Activated naive CD8-positive, alpha-beta T cell treated with anti-CD3 and anti-CD28 coated beads, Interleukin-2, amount 10 ng/mL, durations not matched to agents 7 days and 5 days (primary cell): ENCODE measurements at places on chromosomes 2 and 18.

DNA sequence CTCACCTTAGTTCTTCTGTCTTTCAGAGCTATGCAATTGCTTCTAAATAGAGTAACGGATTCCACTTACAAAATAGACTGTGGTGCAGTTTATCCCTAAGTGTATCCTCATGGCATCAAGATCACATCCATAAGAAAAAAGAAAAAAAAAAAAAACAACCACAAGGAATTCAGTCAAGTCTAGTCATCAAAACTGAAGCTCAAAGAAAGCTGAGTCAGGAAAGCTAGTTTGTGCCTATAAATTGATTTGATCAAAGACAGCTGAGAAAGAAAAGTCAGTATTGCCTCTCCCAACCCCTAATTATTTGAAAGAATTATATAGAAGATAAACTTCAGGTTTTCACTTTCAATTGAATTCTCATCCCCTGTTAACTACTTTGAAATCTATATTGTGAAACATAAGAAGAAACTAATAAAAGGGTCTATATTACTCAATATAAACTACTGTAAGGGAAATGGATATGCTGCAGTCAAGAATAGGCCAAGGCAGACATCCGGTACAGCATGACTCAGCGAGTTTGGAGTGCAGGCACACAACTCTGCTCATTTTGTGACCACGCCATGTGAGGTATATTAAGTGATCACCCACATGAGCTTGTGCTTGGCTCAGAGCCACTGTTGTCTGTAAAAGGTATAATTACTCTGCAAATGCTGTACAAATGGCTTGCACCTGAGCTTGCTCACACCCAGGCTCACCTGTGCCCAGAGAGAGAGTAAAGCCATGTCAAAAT is 568.1 kb upstream of the CRIM1 start:
- no peak for DNase-seq

GRCh38 chr2:128105072-128105471 is 14.1 kb downstream of the UGGT1 start:
- no peak for DNase-seq

- no peak for DNase-seq
Measured at GRCh38 chr18:42068030-42068429, 113.0 kb downstream of the PIK3C3 start.

GRCh38 chr2:43074592-43075053 is 151.8 kb downstream of the ZFP36L2 start:
- DNase-seq: no peak

DNA sequence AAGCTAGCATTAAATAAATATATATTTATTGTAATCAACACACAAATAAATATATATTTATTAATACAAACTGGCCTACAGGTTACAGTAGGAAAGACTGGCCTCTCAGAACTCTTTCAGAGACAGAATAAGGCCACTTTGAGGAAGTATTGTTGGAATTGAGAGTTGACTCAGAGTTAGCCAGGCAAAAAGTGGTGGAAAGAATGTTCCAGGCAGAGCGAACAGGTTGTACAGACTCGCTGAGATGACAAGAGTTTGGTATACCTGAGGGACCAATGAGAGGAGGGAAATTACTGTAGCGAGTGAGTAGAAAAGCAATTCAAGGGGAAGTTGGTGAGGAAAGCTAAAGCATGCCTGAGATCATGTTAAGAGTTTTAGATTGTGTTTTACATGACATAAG is 19.0 kb upstream of the XDH start:
- no peak for DNase-seq

GRCh38 chr2:241050624-241051577 is 51.2 kb downstream of the MTERF4 start:
- no peak for DNase-seq

GRCh38 chr2:58700591-58700990 is 459.5 kb upstream of the FANCL start:
- DNase-seq: no peak

GRCh38 chr2:121360566-121361300 is 75.7 kb upstream of the TFCP2L1 start:
- DNase-seq: no peak

GRCh38 chr2:101047075-101047766 is 45.1 kb downstream of the RPL31 start:
- no peak for DNase-seq

GRCh38 chr2:157933160-157933920 is 57.2 kb upstream of the ACVR1 start:
- DNase-seq: no peak

- DNase-seq: no peak
Measured at GRCh38 chr2:164617466-164617865, 3.8 kb downstream of the GRB14 start.

DNA sequence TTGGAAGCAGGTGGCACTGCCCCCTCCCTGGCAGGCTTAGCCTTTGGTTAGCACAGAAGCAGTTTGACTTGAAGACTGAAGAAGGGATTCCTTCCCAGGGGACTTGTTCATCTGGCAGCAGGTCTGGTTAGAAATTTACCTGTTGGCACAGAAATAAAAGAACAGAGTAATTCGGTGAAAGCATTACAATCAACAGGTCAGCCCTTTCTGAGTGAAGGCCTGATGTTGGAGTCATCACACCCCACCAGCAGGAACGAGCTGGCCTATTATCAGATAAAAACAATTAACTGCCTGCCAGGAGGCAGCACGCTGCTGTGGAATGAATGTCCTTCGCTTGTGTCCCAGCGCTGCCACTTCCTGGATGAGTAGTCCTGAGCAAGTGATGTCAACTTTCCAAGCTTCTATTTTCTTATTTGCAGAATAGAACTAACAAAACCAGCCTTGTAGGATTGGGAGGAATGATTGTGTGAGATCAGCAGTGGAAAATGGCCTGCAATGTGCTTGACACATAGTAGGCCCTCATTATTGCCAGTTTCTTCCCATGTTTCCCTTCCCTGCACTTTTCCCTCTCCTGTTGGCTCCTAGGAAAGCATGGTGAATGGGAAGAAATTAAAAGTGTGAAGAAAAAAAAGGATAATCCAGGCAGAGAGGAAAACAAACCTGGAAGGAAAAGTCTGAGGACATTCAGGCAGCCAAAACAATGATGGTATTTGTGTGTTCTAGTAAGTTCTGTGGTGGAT is 29.0 kb downstream of the LGALSL start:
- DNase-seq: no peak

GRCh38 chr2:69272803-69273471 is 114.1 kb downstream of the GFPT1 start:
- DNase-seq: no peak

- no peak for DNase-seq
Measured at GRCh38 chr2:226693521-226693920, 106.1 kb downstream of the IRS1 start.

DNA sequence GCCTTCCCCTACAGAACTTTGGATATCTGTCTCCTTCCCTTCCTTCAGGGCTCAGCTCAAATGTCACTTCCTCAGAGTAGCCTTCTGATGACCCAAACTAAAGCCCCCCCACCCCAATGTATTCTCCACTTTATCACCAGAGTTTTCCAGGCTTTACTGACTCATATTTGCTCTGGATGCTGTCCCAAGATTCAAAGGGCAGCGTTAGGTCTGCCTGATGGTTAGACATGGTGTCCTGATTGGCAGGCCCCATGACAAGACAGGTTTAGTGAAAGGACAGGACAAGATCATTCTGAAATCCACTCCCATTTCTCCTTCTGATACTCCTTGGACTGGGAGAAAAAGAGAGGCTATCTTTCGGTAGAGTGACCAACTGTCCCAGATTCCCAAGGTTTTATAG is 22.6 kb upstream of the RPIA start:
- no peak for DNase-seq

GRCh38 chr2:54510916-54511315 is 54.8 kb downstream of the SPTBN1 start:
- no peak for DNase-seq

DNA sequence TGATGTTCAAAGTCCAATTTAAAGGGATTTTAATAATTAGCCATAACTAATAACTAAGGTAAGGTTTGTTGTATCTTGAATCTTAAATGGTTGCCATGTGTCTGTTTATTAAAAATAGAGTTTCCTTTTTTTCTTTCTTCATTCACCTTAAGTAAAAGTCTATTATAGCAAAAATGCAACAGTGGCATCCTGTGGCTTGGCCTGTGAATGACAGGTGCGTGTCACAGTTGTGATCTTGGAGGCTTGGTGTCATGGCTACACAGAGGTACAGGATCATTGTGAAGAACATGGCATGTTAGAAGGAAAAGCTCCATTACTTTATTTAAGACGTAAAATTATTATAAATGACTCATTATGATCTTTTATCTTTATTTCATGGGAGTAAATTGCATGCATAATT is 246.1 kb downstream of the BCL2 start:
- no peak for DNase-seq

- DNase-seq: peak; percentile 38
Measured at GRCh38 chr2:54569745-54570301, 113.7 kb downstream of the SPTBN1 start.

- DNase-seq: no peak
Measured at GRCh38 chr18:44937960-44938719, 257.5 kb downstream of the SETBP1 start.

GRCh38 chr2:170856066-170856465 is 39.4 kb downstream of the GAD1 start:
- no peak for DNase-seq

DNA sequence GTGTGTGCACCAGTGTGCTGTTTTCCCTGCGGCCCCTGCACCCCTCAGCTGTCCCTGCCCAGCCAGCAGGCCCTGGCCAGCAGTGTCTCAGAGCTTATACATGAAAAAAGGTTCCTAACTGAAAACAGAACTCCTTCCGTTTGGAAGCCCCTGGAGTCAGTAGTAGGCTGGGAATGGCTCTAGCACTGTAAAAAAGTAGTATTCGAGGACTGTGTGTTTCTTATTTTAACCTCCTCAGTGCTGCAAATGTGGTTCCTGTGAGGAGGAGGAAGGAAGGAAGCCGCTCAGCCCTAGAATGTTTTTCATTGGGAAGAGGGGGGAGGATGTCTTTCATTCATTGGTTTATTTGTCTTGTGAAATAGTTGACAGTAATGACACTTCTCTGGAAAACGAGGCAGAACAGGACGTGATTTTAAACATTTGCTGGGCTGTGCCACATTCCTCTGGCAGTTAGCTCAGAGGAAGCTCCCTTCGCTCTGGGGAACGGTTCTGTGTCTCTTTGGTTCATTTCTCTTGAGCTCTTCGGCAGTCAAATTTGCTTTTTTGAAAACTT is 103.5 kb downstream of the SPTBN1 start:
- DNase-seq: no peak

- no peak for DNase-seq
Measured at GRCh38 chr2:168518555-168519066, 62.5 kb downstream of the CERS6 start.

DNA sequence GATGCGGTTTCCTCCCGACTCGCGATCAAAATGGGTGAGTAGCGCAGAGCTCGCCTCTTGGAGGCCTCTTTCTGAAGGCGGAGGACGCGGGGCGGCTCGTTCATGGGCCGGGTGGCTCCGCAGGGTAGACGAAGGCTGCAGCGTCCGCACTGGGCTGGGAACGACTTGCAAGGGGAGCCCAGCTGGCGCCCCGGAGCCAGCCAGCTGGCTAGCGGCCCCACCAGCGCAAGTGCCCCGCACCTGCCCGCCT is 328 bp upstream of the PASK start:
- DNase-seq: no peak

- no peak for DNase-seq
Measured at GRCh38 chr18:10296491-10296890, 157.9 kb upstream of the APCDD1 start.

DNA sequence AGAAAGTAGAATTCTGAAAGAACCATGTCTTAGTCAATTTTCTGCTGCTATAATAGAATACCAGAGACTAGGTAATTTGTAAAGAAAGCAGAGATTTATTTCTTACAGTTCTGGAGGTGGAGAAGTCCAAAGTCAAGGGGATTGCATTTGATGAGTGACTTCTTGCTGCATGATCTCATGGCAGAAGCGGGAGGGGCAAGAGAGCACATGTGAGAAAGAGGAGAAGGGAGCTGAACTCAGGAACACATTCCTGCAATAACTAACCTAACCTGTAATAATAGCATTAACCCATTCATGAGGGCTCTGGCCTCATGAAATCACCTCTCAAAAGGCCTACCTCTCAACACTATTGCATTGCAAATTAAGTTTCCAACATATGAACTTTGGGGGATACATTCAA is 797.5 kb upstream of the POU3F3 start:
- DNase-seq: no peak

DNA sequence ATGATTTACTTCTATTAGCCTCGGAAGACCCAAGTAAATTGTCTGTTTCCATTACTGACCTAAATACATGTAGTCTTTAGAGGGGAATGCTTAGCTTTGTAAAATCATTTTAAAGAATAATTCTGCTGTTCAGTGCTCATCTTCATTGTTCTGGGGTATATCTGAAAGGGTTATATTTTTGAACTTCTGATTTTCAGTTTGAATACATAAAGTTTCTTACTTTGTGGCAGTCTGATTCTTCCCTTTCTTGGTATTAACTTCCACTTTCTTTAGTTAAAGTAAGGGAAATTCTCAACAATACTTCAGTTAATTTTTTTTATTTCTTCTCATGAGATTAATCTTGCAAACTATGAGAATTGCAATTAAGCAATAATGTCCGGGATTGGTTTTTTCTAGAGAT is 148.4 kb downstream of the DOCK10 start:
- no peak for DNase-seq

GRCh38 chr2:62055724-62056336 is 140.1 kb upstream of the B3GNT2 start:
- no peak for DNase-seq

DNA sequence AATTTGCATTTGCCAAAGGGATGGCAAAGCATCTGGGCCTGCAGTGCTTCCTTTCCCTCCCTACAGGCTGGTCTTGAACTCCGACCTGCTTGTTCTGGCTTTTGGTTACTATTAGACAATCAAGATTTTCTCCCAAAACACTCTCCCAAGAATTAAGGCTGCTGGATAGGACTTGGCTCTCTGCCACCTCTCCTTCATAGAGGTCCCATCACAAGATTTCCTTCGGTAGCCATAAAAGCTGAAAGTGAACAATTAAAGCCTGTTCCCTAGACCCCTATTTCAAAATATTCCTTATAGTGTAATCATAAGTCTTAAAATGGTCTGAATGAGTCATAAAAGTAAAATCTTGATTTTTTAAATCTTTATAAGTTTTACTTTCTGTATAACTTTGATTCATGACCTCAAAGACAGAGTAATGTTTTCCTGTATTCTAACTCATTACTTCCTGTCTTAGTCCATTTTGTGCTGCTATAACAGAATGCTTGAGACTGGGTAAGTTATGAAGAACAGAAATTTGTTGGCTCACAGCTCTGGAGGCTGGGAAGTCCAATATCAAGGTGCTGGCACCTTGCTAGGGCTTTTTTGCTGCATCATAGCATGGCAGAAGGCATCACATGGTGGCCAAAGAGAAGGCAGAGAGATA is 37.8 kb upstream of the TNP1 start:
- DNase-seq: no peak

DNA sequence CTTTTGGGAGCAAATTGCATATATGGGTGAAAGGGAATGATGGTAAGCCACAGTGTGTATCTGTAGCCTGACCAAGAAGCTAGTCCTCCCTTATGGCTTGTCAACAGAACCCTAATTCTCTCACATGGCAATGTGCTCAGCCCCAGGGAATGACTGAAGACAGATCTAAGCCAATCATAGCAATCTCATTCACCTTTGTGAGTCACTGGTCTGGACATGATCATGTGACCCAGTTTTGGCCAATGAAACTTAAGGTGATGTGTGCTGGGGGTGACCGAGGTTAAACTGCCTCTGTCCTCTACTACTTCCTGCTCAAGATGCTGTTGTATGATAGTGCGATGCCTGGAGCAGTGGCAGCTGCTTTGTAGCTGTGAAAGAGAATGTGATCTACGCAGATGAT is 491.2 kb upstream of the HS6ST1 start:
- DNase-seq: no peak

- DNase-seq: peak; percentile 39
Measured at GRCh38 chr2:161415034-161415986, 787 bp upstream of the TBR1 start.
